Smooth muscle cell of the pulmonary artery (primary cell): ENCODE measurements at places on chromosomes 4 and X. TPM values are rescaled to one million over a fixed set of nuclear protein-coding genes. Genes with fewer than 3 reads are reported as not detected.

HPGDS gene
- total RNA-seq, result not detected in 2 replicates

MAML3 gene
- 1.7 and 3.0 TPM in 2 replicates for total RNA-seq

SOD3 gene
- 61.3 and 143 TPM in 2 replicates for total RNA-seq

GLRB gene
- total RNA-seq, result 16.7 and 20.5 TPM in 2 replicates

LAGE3 gene
- 16.6 and 20.3 TPM in 2 replicates for total RNA-seq

CT45A5 gene
- not detected in 2 replicates for total RNA-seq

GLUD2 gene
- 1.7 and 2.0 TPM in 2 replicates for total RNA-seq

FGFR3 gene
- total RNA-seq, result 0.20 and 0.59 TPM in 2 replicates

ATP1B4 gene
- not detected in 2 replicates for total RNA-seq

ATP2B3 gene
- 0.07 and 0.20 TPM in 2 replicates for total RNA-seq

BEX1 gene
- total RNA-seq, result 8.7 and 12.6 TPM in 2 replicates
